ENCODE measurements at places on chromosomes 1 and 21.

DNA sequence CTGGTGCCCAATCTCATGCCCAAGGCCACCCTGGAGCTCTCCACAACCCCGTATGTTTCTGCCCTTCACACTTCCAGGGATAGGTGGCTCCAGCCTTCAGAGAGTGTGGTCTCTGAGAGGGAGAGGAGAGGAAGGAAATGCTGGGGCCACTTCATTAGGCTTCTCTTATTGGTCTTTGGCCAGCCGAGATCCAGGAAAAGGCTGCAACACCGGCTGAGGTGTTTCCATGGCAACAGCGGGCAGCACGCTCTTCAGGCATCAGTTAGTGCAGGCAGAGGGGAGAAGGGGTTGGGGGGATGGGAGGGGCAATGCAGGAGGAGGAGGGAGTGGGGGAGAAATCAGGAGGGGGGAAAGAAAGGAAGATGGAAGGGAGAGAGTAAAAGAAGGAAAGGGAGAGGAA lies 275.1 kb upstream of the GJB5 start:
- peak; percentile 86 for DNase-seq

DNA sequence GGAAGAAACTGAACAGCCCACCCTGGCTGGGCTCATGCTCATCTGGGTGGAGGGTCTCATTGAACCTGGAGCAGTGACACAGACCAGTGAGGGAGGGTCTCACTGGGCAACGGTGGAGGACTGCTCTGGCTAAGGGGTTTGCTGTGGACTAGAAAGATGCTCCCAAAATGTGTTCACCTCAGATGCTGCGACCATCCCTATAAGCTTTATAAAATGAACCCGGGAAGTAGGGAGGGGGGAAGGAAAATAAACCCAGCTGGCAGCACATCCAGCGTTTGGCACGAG lies 34.5 kb upstream of the LBR start:
- DNase-seq: peak; percentile 42

- DNase-seq: no peak
These were observed 14.9 kb downstream of the ETS2 start for GRCh38 chr21:38820471-38821239.

GRCh38 chr1:92961131-92961895 lies at the start of gene DIPK1A:
Gene DIPK1A (minus strand): TSS chr1:92961462. CDS start chr1:92961429, 33 bp downstream.
- peak; percentile 38 for DNase-seq

DNA sequence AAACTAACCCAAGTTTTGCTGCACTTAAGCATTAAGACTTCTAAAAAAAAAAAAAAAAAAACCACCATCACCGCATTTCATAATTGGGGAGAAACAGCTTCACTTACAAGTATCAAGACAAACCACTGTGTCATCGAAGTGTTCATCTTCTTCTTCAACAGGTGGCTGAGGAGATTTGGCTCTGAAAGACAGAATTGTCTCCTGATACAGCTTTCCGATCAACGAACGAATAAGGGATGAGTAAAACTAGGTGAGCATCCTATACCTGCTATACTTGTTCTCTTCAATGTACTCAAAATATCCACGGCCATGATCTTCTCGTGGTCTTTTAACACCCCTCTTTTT lies 2.0 kb downstream of the HNRNPU start:
- DNase-seq: peak; percentile 42

DNA sequence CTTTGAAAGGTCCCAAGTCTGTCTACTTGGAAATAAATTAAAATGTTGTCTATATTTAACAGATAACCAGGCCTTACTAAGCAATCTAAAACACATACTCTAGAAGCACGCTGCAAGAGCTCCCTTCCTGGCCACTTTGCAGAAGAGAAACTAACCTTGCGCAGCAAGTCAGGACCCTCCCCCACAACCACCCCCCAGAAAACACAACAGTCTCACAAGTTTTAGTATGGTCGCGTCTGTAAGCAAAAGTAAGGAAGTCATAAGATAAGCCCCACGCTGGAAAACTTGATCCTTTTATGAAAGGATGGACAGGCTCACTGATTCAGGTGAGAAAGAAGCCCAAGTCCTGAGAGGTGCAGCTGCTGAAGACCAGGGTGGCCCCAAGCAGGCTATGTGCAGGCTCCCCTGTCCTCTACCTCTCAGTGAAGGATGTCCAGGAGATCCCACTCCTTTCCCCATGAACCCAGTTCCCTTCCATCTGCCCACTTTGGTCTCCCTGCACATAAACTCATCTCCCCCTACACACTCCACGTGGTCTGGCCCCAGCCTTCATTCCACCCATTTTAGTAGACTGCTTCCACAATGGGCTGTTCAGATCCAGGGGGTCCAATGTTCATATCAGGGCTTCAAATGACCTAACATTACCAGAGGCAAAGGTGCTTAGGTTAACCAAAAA lies 23.8 kb downstream of the HIVEP3 start:
- DNase-seq: no peak

GRCh38 chr1:232891656-232892317 lies 58.6 kb upstream of the NTPCR start:
- no peak for DNase-seq

DNA sequence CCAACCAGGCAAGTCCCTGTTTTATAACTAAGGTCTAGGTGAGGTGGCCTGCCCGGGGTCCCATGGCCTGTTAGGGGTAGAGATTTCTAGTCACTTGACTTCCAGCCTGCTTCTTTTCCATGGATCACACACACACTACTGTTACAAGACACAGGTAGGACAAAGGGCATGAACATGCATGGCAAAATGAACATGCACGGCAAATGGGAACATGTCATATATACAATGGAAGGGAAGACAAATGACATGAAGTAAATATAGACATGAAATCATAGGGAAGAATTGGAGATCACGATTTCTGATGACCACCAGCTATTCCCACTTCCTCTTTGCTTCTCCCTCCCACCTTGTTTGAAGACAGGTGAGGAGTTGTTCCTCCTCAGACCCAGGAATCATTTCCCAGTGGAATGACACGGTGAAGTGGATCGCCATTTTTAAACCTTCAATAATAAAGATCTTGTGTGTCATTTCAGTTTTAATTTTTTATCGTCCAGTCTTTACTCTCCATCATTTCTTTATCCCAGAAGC lies 47.6 kb upstream of the ATF3 start:
- DNase-seq: no peak

DNA sequence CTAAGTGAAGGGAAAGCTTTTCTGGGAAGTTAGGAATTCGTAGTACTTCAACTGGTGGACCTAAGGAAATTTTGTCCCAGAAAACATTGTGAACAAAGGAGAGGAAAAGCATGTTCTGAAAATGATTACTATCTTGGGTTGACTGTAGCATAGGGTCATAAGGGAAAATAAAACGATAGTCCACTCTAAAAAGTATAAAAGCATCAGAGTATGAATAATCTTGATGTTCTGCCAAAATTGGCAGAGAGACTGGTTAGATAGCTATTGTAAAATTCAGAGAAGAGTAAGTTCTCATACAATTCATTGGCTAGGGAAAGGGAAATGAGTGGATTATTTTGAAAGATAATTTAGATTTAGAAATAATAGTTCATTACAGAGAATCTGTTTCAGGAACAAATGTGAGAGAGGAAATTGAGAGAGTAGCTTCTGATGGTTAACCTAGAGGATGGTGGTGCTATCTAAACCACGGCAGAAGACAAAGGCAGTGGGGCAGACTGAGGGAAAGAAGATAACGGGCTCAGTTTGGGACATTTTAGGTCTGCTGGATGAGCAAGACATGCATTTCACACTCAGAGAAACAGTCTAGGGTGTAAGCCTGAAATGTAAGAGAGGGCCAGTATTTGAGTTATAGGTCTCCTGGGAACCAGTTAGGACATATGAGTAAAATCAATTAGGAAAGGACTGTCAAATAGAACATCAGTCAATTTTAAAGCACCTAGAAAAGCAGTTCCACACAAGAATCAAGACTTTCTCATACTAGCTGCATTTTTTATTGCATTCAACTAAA lies 799.3 kb upstream of the CXADR start:
- no peak for DNase-seq

DNA sequence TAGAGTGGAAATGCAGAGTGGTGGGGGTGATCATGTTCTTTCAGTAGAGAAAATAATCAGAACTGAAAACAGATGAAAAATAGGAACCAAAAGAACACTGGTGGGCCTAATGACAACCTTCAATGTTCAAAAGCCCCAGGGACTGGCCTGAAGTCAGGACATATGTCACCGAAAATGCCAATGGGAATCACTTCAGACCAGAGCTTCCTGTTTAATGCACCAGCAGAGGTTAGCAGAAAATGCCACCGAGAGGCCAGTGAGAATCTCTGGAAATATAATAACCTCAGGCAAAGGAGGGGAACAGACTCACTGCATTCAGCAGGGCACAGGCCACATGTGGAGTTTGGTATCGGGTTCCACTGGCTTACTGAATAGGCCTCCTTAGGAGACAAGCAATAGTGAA lies 15.9 kb upstream of the CD58 start:
- peak; percentile 22 for DNase-seq

DNA sequence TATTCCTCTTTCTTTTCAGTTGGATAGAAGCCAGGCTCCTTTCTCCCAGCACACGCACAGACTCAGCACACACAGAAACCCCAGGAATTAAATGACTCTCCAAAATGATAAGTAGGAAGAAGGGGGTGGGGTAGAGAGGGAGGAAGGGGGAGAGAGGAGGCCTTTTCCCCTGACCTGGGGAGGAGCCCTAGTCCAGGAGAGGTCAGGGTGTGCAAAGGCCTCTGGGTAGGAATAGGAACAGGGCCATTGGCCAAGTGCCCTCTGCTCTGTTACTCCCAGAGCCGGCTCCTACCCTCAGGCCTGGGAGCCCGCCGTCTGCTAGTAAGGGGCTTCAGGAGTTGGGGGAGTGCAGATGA lies 35.6 kb upstream of the PUM1 start:
- DNase-seq: no peak

DNA sequence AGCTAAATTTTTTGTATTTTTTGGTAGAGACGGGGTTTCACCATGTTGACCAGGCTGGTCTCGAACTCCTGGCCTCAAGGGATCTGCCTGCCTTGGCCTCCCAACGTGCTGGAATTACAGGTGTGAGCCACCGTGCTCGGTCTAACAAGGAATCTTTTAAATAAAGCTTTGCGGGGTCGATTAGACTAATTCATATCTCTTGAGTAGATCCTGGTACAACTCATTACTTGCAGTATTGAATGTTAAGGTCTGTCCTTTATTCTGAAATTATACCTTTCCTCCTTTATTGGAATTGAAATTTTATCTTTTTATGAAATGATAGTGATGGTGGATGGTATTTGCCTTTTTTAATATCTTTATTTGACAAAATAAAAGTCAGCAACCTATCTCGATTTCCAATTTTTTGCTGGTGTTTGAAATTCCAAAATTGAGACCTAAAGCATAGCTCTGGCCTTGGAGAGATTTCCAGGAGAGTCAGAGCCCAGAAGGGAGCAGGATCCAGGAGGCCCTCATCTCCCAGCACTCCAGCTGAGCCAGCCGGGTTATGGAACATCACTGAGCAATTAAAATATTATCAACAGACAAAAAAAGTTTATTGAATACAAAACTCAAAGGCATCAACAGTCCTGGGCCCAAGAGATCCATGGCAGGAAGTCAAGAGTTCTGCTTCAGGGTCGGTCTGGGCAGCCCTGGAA lies 4.7 kb downstream of the S100A2 start:
- DNase-seq: no peak

DNA sequence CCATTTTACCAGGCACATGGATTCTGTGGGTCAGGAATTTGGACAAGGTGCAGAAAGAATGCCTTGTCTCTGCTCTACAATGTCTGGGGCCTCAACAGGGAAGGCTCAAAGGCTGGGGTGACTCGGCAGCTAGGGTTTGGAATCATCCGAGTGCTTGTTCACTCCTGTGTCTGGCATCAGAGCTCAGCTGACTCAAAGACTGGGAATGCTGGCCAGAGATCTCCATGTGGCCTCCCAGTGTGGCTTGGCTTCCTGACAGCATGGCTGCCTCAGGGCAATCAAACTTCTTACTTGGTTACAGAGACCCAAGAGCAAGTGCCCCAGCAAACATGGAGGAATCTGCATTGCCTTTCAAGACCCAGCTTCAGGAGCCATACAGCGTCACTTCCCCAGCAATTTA lies 110.5 kb downstream of the TOMM20 start:
- no peak for DNase-seq

All from NCI-H524 (cell line).